ENCODE measurements at places on chromosomes 3 and 15.

GRCh38 chr3:173936316-173936715 lies 538.8 kb downstream of the NLGN1 start:
- no peak for DNase-seq

- no peak for DNase-seq
These were observed 23.1 kb downstream of the CMTM8 start for GRCh38 chr3:32261545-32261944.

GRCh38 chr3:147046916-147047315 lies 359.4 kb downstream of the ZIC4 start:
- DNase-seq = no peak

- no peak for DNase-seq
These were observed 75.4 kb downstream of the CMTM8 start for GRCh38 chr3:32313723-32314473.

DNA sequence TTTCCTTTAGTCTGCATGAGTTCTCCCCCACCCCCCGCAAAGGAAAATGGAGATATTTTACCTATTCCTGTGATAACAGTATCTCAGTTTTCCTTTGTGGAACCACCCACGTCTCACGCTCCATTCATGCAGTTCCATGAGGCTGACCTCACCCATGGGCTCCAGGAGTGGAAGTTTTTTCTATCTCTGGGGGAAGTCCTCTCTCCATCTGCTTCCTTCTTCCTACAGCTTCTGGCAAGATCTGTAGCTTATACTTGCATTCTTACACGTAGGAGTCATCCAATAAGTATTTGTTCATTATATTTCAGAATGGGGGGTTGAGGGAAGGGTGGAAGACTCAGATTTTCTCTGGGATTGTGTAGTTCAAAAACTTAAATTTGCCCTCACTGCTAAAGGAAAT lies 5.8 kb upstream of the GLCE start:
- DNase-seq = no peak

DNA sequence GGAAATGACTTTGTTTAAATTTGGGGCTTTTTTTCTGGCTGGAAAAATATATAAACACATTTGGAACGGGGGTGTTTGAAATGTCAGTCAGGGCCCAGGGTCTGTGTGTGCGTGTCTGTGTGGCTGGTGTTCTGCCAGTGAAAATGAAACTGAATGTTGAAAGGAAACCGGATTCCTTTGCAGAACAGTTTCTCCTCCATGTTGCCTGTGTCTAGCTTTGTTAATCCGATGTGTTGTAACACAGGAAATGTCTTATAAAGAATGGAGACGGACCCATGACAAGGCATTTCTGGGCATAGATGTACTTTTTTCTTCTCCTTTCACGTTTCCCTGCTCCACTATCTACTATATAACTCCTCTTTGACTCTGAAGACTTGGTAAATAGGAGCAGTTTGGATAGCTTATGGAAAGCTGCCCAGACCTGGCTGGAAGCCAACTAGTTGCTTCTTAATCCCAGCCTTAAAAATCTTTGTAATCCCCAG lies 2.8 kb downstream of the SQOR start:
- peak; percentile 88 for DNase-seq

GRCh38 chr3:159263750-159264553 lies 462.1 kb downstream of the MFSD1 start:
- peak; percentile 71 for DNase-seq

GRCh38 chr3:32848215-32848614 lies 30.4 kb downstream of the TRIM71 start:
- DNase-seq = peak; percentile 80

GRCh38 chr3:174986685-174987084 lies 127.6 kb downstream of the NAALADL2 start:
- no peak for DNase-seq

DNA sequence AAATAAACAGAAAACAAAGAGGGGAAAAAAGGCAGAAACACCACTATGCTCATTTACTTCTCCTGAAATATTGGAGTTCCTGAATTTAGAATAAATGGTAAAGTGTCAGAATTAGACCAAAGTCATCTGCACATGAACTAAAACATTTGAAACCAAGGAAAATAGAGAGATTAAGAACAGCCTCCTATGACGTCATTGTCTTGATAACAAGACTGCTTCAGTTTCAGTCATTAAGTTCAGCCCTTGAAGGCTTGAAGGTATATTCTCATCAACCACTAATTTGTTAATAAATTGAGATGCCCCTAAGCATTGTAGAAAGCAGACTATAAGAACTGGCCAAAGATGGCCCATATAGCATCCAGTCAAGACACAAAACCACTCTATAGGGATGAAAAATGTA lies 2.5 kb downstream of the SUMF1 start:
- DNase-seq = peak; percentile 19

GRCh38 chr3:194069421-194070219 lies 66.3 kb upstream of the HES1 start:
- peak; percentile 77 for DNase-seq

DNA sequence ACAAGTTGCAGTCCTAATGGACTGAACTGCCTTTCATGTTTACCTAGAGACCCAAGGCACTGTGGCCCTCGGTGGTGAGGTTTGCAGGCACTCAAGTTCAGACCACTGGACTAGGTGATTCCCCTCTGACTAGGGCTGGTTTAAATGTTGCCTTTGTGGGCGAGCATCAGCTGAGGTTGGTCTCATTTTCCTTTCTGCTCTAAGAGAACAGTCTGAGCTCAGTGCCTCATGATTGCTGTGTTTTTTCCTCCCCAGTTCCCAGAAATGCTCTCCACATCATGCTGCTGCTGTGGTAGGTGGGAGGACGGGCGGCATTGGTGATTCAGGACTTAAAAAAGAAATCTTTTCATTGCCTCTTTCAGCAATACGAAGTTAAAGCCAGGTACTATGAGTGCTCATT lies 237.2 kb downstream of the MBNL1 start:
- DNase-seq = no peak

- DNase-seq = no peak
These were observed 155.2 kb downstream of the FBLN2 start for GRCh38 chr3:13704174-13704573.

- no peak for DNase-seq
These were observed 2.3 kb downstream of the EOGT start for GRCh38 chr3:69011096-69011730.

DNA sequence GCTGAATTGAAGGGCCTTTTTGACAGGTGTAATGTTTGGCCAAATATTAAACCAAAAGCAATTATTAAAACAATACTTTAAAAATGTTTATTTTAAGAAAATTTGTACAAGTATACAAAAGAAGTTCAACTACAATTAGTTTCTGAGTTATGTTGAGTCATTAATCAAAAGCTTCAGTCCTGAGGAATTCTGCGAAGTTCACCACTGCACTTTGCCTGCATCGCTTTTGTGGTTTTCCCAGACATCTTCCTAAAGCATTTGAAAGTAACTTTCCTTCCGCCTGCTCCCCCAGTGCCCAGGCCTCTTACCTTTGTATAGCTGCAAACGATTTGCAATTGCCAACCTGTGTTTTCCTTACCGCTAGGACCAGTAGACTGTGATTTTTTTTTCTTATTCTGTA lies 69.5 kb downstream of the KCNAB1 start:
- no peak for DNase-seq

- no peak for DNase-seq
These were observed 26.6 kb downstream of the SEC61A1 start for GRCh38 chr3:128078875-128079274.

DNA sequence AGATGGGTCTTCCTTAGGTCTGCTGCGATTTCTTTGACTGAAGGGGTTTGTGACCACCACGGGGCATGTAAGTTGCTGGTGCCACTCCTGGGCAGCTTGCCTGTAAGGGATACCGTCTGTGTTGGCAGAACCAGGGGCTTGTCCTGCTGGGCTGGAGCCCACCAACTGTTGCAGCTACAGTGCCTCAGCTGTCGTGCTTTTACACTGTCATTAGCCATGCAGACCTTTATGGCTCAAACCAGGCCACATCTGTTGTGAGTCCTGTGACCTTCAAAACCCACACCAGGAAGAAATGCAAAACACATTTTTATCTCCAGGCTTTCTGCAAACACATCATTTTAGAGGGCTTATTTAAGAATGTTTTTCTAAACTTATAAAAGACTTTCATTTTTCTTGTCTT lies 168.7 kb downstream of the PTPRG start:
- no peak for DNase-seq

DNA sequence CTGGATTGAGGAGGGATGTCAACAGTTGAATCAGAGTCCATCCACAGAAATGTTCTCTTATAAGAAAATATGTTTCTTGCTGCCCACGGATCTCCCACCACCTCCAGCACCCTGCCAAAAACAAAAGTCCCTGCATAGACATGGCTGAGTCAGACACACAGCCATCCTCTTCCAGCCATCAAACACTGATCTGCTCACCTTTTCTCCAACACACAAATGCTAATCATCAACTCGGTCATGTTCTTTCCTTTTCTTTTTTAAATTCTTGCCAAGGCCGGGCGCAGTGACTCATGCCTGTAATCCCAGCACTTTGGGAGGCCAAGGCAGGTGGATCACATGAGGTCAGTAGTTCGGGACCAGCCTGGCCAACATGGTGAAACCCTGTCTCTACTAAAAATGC lies 110.7 kb upstream of the IL12A start:
- no peak for DNase-seq

DNA sequence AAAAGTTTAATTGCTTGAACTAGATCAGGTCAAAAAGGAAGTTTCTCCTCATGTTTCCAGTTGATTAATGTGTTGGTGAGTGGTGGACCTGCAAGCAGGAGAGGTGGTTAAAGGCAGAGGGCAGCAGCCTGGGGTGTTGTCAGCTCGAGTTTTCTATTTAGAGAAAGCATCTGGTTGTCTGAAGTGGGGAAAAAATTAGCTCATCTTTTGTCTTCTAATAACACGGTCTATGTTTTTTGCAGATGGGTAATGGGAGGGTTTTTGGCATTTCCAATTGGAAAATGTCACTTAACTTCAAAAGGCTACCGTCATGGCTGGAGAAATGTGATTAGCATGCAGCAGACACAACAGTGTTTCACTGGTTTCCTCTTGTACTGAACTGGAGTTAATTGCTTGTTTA lies 122.6 kb downstream of the ITPR1 start:
- no peak for DNase-seq

- DNase-seq = no peak
These were observed 38.3 kb downstream of the CX3CR1 start for GRCh38 chr3:39241561-39241960.

DNA sequence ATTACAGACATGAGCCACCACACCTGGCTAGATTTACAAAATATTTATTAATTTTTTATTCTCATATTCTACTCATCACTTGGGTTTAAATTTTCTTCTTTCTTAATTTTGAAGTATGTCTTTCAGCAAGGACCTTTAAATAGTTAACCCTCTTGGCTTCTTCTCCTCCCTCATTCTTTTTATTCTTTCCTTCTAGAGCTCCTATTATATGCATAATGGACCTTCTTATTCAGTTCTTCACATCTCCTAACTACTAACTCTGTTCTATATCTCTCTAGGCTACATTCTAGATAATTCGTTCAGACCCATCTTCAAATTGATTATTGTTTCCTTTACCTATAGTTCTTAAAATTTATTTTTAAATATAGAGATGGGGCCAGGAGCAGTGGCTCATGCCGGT lies 43.2 kb upstream of the MTMR14 start:
- no peak for DNase-seq

DNA sequence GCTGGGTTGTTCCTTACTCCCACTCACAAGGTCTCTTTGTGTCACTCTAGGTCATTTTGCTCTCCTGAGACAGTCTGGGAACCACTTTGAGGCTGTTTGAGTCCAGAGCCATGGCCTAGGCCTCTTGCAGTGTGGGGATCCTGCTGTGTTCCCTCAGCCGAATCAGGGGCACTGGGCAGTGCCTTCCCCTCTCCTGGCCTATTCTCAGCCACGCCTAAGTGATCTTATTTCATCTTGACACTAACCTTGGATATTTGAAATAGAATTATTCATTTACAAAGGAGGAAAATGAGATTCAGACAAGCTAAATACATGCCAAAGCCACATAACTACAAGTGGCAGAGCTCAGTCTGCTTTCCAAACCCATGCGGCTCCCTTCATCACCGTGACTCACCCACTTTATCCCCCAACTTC lies 557.2 kb upstream of the TBL1XR1 start:
- DNase-seq = no peak

- peak; percentile 82 for DNase-seq
These were observed 102.5 kb downstream of the MYH15 start for GRCh38 chr3:108407886-108408285.

GRCh38 chr3:132593241-132593946 lies 3.7 kb upstream of the ACKR4 start:
- no peak for DNase-seq

GRCh38 chr3:131348911-131349310 lies 32.7 kb upstream of the NUDT16 start:
- DNase-seq = no peak

DNA sequence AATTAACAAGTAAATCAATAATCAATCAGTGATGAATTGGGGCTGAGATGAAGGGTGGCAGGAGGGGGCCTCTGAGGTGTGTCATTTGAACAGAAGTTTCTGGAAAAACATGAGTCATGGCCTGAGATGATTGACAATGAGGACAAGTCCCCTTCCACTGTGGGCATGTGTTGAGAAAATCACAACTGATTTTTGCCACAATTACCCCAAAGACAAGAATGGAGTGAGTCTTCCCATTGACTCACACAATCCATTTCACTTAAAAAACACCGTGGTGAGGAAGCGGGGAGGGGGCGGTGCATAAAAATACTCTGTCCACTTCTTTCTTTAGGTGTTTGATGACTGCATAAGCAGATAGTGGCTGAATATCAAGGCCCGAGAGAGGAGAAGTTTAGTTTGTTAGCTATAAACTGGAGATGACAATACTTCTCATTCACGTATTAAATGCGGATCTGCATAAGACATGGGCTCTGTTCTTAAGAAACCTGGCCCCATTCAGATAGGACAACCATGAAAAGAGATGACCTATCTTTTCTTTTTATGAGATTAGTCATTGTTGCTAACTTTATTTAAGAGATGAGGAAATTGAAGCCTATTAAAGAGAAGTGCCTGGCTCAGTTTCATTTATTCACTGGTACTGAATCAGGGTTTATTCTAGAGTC lies 34.7 kb downstream of the SHC4 start:
- DNase-seq = peak; percentile 37

GRCh38 chr3:76367281-76367680 lies 581.9 kb upstream of the ZNF717 start:
- no peak for DNase-seq

- DNase-seq = peak; percentile 41
These were observed 843 bp downstream of the CHRNA5 start for GRCh38 chr15:78565951-78566774.

GRCh38 chr15:64452988-64453688 lies 7.2 kb upstream of the ZNF609 start:
- no peak for DNase-seq

DNA sequence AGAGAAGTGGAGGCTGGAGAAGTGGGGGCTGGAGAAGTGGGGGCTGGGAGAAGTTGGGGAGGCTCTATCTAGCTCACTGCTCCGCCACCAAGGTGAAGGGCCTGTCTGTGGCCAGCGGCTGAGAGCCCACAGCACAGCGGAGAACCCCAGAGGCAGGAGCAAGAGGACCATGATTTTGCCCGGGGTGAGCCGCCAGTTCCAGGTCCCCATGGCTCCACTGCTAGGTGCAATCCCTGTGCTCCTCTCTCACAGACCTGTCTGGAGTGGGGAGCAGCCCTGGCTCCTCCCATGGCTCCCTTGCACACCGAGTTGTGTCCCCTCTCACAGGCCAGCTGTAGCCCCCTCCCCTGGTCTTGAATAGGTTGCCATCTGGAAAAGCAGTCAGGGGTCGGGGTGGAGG lies 4.7 kb upstream of the NRROS start:
- peak; percentile 63 for DNase-seq

Data from hematopoietic multipotent progenitor cell treated with erythropoietin and hydrocortisone succinate and interleukin-3 and kit ligand, for 4 days (in vitro differentiated cells).